ENCODE measurements at places on chromosomes 1 and 21.

DNA sequence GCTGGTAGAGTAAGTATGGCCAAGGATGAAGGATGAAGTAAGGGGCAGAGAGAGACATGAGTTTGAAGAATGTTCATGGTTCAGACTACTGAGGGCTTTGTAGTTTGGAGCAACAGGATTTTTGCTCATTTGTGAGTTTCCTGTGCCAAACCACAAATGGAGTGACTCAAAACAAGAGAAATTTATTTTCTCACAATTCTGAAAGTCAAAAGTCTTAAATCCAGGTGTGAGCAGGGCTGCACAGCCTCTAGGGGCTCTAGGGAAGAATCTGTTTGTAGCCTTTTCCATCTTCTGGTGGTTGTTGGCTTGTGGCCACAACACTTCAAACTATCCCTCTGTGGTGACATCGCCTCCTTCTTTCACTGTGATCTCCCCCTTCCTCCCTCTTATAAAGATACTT, 58.9 kb downstream of the RHOU start:
- peak; percentile 33 for DNase-seq

- DNase-seq = no peak
These were observed 22.9 kb downstream of the SERPINC1 start for GRCh38 chr1:173894189-173894588.

- DNase-seq = no peak
These were observed 62.2 kb upstream of the ATP5PO start for GRCh38 chr21:33977721-33978369.

DNA sequence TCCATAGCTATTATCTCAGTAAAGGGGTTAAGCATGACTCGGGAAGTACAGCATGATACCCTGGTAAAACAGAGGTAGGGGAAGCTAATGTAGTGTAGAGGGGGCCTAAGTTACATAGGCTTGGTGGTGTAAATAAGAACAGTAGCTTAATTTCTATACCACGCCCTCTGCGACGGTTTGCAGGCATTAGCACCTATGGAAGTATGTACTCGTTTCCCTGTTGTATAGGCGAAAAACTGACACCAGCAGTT, 470 bp upstream of the NAXE start:
- DNase-seq = no peak

GRCh38 chr1:203197625-203198024, 11.1 kb upstream of the CHI3L1 start:
- DNase-seq = no peak

GRCh38 chr1:174569240-174569639, 121.5 kb downstream of the GPR52 start:
- DNase-seq = no peak

- no peak for DNase-seq
These were observed 25.7 kb upstream of the PKN2 start for GRCh38 chr1:88658419-88658818.

DNA sequence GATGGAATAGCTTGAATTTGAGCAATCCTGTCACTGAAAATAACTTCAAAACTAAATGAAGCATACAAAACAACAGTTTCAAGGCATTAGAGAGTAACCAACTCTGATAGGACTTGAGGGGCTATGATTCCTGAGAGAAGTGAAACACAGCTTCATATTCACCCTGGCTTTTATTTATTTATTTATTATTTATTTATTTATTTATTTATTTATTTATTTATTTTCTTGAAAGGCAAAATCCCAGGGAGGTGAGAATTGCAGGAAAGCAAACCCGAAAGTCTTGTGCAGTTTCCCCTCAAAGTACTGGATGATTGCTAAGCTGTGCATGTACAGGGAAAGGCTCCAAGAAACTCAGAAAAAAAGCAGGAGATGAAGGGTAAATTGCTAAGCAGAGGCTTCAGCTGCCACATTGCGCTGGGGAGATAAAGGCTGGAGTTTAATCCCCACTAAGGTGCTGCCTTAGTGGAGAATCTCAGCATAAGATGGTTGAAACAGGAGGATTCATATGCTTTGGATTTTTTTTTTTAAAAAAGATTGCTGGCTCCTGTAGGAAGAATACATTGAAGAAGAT, 72.9 kb upstream of the COL24A1 start:
- DNase-seq = no peak

DNA sequence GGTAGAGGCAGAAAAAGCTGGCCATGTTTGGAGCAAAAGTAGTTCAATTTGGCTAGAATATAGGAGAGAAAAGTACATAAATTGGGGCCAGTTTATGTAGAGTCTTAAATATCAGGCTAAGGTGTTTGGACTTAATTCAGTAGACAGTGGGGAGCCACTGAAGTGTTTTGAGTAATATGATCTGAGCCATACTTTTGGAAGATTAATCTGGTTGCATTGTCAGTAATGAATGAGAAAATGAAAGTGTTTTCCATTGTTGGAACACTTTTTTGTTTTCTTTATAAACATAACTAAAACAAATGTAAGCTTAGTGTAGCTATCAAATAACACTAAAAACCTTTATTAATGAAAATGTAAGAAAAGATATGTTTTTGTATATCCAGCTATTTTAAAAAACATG, 42.1 kb downstream of the POU2F1 start:
- no peak for DNase-seq

- DNase-seq = peak; percentile 26
These were observed 140.6 kb upstream of the SAMSN1 start for GRCh38 chr21:14686466-14687267.

- DNase-seq = no peak
These were observed 4.9 kb downstream of the TRIM17 start for GRCh38 chr1:228411548-228412430.

DNA sequence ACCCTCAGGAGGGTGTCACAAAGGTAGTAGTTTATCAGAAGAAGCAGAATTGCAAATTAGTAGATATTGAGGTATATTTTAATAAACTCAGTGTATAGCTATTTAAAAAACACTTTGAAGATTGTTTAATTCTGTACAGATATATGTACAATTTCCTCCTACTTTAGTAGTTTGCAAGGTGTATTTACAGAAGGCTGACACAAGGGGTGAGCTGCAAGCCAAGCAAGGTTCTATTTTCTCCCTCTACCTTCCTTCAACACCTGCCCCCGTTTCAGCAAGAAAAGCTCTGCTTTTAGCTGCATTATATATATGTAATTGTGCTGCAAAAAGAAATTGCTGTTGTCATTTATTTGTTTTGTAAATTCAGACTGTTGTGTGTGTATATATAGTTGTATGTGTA, 674.2 kb upstream of the PKN2 start:
- DNase-seq = no peak
